Activated CD4-positive, alpha-beta memory T cell treated with anti-CD3 and anti-CD28 coated beads, Interleukin-2, amount 10 ng/mL, durations not matched to agents 7 days and 5 days (primary cell): ENCODE measurements at places on chromosomes 7 and 10. TPM values are rescaled to one million over a fixed set of nuclear protein-coding genes. Genes with fewer than 3 reads are reported as not detected.

The CDNF gene
- total RNA-seq: 0.63 TPM

The RNF148 gene
- total RNA-seq: not detected

The ADAMTS14 gene
- not detected for total RNA-seq

The SPDYE9 gene
- total RNA-seq: not detected

The HMX2 gene
- total RNA-seq: not detected

DNA sequence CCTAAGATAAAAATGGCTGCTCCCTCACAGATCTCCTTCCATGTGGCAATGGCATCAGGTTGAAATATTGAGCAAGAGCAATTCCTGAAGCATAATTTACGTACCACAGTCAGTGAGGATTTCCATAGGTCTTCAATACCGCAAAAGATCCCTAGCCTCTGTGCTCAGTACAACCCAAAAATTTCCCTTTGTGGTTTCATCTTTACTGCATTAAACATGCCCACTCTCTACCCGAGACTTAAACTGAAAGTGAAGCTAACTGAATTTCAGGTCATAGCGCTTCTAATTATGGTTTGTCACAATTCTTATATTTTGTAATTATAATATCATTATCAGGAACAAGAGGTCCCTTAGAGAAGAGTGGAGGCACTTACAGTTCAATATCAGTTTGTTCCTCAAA is 1071.1 kb downstream of the XPNPEP1 start:
- no peaks in the 10 kb centered on the region for H3K27me3 ChIP-seq
- H3K4me3 ChIP-seq: no peak overlapping the region
- no peaks in the 10 kb centered on the region for H3K36me3 ChIP-seq

GRCh38 chr7:130430115-130430514 is 10.7 kb downstream of the CEP41 start:
- H3K27me3 ChIP-seq: no peaks in the 10 kb centered on the region
- no peak overlapping the region for H3K27ac ChIP-seq
- no peak overlapping the region for H3K4me3 ChIP-seq
- no peaks in the 10 kb centered on the region for H3K4me1 ChIP-seq
- DNase-seq: no peak

GRCh38 chr10:10915215-10915614 is 102.5 kb upstream of the CELF2 start:
- no peak overlapping the region for H3K27ac ChIP-seq
- no peak for DNase-seq
- H3K4me1 ChIP-seq: peaks cover 2% of the 10 kb centered on the region
- no peak overlapping the region for H3K4me3 ChIP-seq

DNA sequence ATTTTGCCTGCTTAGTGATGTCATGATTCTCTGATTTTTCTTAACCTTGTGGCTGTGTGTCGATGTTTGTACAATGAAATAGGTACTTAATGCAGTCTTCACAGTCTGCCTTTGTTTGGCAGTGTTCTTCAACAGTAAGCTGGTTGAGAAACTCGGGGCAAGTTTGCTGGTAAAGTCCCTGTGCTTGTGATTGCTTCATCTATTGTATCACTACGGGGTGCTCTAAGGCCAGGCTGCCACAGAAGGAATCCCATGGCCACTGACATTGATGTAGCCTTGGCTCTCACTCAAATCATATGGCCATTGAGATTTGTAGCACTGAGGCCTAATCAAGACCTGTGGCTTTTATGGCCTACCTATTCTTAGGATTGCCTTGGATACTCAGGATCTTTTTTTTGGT is 33.5 kb upstream of the PRSS37 start:
- H3K4me1 ChIP-seq: no peaks in the 10 kb centered on the region
- H3K36me3 ChIP-seq: no peaks in the 10 kb centered on the region
- H3K27me3 ChIP-seq: no peaks in the 10 kb centered on the region
- no peak for DNase-seq

DNA sequence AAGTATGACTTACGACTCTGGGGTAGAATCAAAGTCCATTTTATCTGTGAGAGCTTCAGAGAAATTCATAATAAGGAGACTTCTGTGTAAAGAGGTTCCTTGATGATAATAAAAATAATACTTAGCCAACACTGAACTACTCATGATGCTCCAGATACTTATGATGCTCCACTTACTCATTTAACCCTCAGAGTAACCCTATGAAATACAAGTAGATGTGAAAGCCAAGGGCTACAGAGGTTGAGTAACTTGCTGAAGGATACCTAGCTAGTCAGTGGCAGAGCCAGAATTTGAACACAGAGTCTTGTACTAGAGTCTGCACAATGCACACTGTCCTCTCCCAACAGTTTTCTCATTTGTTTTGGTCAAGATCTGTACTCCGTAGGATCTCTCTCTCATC is 89.5 kb downstream of the HECW1 start:
- no peaks in the 10 kb centered on the region for H3K36me3 ChIP-seq
- no peak for DNase-seq
- no peak overlapping the region for H3K27ac ChIP-seq
- H3K4me1 ChIP-seq: no peaks in the 10 kb centered on the region

DNA sequence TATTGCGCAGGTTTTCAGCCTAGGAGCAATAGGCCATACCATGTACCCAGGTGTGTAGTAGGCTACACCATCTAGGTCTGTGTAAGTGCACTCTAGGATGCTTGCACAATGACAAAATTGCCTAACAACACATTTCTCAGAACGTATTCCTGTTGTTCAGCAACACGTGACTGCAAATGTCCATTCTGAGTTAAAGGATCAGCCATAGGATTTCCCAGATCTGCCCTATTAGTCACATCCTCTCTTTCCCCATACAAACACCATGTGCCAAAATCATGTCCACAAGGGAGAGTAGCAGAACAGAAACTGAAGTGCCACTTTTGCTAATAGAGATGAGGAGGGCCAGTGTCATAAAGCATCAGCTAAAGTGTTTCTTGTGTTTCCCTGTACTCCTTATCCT is 42.6 kb upstream of the AMPH start:
- H3K4me1 ChIP-seq: no peaks in the 10 kb centered on the region
- H3K27ac ChIP-seq: no peak overlapping the region
- H3K36me3 ChIP-seq: no peaks in the 10 kb centered on the region
- H3K27me3 ChIP-seq: peaks cover 3% of the 10 kb centered on the region

DNA sequence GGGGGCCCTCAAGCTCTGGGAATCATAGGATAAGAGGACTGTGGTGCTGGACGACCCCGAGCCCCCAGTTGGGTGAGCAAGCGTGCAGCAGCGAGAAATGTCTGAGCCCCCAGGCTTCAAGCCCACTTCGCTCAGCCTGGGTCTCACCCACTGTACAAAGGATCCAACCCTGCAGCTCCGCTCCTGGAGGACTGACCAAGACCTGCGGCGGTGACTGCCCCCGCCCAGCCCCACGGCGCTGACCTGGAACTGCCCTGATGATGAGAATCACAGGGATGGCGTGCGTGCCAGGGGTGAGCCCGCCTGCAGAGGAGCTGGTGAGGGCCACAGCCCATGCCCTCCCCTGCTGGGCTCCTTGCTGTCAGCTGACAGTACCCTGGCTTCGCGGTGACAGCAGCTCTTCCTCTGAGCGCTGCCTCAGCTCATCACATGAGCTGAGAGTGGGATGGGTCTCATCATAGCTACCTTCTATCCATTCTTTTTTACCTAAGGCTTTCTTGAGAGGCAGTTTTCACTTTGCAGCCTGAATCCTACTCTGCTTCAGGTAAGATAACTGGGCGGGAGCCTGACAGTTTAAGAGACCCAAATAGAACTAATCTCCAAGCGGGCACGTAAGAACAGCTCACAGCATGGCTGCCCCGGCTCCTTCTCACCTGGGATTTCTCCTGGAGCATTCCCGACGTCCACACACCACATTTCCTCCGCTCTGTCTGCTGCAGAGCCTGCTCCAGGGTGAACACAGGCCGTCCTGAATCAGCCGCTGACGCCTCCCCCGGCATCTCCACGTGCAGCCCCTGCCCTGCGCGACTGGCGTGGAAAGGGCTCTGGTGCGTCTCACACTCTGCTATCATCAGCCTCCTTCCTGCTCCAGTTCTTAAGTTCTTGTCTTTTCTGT is 329.9 kb downstream of the PTPRN2 start:
- no peaks in the 10 kb centered on the region for H3K4me1 ChIP-seq
- DNase-seq: no peak
- H3K4me3 ChIP-seq: no peak overlapping the region
- H3K27ac ChIP-seq: no peak overlapping the region
- no peaks in the 10 kb centered on the region for H3K27me3 ChIP-seq
- no peaks in the 10 kb centered on the region for H3K36me3 ChIP-seq

DNA sequence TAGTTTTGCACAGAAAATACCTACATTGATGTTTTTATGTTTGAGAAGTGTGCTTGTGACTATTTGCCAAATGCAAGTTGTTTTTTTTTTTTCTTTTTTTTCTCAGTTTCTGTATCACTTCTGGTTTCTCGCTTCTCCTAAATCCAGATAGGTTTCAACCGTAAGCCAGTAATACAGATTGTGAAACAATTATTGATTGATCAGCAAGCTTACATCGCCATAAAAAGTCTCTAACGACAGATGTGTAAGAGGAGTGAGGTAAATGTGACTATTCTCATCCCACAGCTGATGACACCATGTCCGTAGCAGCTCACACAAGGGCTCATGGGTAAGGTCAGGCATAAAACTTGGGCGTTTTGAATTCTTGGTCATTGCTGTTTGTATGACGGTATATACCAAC is 202.8 kb upstream of the AKR1E2 start:
- H3K4me1 ChIP-seq: no peaks in the 10 kb centered on the region
- no peak overlapping the region for H3K4me3 ChIP-seq
- H3K36me3 ChIP-seq: no peaks in the 10 kb centered on the region
- H3K27ac ChIP-seq: no peak overlapping the region

- DNase-seq: no peak
- no peaks in the 10 kb centered on the region for H3K4me1 ChIP-seq
- H3K36me3 ChIP-seq: no peaks in the 10 kb centered on the region
- no peak overlapping the region for H3K4me3 ChIP-seq
Observed at GRCh38 chr10:92385831-92386230, 94.9 kb downstream of the MARCHF5 start.
